ENCODE measurements at places on chromosomes 13 and 19. TPM values are rescaled to one million over a fixed set of nuclear protein-coding genes. Genes with fewer than 3 reads are reported as not detected.

GRCh38 chr19:53646144-53646543, 14.3 kb downstream of the DPRX start:
- no peak for DNase-seq

DNA sequence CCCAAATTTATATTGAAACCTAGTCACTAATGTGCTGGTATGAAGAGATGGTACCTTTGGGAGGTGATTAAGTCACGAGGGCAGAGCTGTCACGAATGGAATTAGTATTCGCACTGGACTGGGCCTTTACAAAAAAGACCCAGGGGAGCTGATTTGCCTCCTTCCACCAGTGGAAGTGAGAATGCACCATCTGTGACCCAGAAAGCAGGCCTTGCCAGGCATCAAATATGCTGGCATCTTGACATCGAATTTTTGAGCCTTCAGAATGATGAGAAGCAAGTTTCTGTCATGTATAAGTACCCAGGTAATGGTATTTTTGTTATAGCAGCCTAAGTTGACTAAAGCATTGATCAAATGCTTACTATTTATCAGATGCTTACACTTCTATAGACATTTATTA, 373.6 kb downstream of the FGF14 start:
- DNase-seq: no peak

DNA sequence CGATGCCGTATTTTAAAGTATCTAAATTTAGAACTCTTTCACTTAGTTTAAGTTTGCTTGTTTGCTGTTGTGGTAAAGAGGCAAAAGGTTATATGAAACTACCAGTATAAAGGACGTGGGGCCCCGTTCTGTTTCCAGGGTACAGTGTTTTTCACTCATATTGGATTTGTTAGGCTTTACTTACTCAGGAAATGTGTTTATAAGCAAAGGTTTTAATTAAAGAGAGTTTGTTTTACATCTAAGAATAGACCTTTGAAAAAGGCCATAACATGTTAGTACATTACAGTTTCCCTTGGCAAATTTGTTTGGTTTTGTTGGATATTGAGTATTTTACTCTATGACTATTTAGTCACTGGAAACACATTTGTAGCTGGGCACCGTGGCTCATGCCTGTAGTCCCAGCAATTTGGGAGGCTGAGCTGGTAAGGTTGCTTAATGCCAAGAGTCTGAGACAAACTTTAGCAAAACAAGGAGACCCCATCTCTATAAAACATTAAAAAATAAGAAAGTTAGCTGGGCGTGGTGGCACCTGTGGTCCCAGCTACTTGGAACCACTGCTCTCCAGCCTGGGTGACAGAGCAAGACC, 7.1 kb downstream of the DGKH start:
- no peak for DNase-seq

- DNase-seq: no peak
These were observed 4.0 kb upstream of the ERFL start for GRCh38 chr19:41932259-41932719.

- no peak for DNase-seq
These were observed 133.2 kb downstream of the STARD13 start for GRCh38 chr13:33152389-33152788.

DNA sequence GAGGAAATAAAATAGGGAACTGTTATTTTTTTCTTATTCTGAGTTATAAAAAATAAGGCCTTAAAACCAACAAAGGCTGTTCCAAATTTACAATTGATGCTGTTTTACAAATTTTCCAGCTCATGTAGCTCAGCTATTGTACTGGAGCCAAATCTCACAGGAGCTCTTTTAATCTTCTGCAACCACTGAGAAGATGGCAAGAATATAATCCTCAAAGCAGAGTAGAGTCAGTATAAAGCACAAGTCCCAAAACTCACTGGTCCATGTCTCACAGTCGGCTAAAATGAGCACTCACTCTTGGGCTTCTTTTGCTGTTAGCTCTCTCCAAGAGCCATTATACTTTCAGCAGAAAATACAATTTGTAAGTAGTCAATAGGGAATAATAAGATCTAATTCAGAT, 1074.4 kb upstream of the PRR20A start:
- DNase-seq: no peak

- no peak for DNase-seq
These were observed 83.4 kb downstream of the GPC6 start for GRCh38 chr13:93309886-93310523.

OR7A5 gene
- not detected for total RNA-seq

SHISA7 gene
- not detected for total RNA-seq

ZSCAN4 gene
- total RNA-seq: not detected
